ENCODE measurements at places on chromosomes 4 and X.

DNA sequence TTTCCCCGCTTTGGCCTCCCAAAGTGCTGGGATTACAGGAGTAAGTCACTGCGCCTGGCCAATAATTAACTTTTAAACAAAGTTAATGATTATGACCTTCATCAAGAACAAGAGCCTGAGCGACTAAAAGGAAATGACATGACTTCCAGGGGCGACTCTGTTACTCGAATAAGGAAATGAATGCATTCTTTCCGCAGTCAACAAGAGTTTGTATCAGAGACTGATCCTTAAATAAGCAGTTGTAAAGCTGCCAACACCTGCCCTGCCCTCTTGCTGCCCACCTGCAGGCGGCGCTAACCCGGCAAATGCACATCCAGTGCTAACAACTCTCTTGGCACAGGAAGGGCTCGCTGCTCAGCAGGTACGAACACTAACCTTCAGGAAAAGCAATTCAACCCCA lies 27.3 kb downstream of the WDR1 start:
- no peak for DNase-seq

GRCh38 chrX:13165266-13166189 lies 121.1 kb upstream of the FAM9C start:
- no peak for DNase-seq

DNA sequence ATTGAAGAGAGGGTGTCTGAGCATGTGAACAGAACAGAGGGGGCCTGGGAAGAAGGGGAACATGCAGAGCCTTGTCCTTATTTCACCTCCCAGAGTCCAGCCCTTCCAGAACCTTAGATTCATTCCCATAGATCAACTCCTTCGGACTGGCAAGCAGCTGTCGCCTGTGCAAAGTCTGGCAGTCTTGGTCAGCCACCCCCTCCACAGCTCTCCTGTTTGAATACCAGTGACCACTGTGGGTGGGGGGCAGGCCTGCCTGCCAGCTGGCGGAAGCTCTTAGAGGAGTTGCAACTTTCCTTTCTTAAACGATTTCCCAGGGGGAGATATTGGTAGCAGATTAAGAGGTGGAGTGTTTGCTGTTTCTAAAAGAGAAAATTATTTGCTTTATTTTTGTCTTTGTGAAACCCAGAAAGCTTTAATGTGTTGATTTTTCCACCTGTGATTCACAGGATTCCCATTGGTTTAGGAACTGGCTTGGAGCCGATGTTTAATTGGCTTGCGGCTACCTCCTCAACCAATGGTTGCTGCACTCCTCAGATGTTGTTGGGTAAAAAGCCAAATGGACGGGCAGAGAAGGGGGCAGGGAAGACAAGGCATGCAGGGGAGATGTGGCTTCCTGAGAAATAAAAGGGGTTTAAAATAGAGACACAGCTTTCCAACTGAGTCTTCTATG lies 62.2 kb upstream of the PRPS1 start:
- DNase-seq, result no peak

DNA sequence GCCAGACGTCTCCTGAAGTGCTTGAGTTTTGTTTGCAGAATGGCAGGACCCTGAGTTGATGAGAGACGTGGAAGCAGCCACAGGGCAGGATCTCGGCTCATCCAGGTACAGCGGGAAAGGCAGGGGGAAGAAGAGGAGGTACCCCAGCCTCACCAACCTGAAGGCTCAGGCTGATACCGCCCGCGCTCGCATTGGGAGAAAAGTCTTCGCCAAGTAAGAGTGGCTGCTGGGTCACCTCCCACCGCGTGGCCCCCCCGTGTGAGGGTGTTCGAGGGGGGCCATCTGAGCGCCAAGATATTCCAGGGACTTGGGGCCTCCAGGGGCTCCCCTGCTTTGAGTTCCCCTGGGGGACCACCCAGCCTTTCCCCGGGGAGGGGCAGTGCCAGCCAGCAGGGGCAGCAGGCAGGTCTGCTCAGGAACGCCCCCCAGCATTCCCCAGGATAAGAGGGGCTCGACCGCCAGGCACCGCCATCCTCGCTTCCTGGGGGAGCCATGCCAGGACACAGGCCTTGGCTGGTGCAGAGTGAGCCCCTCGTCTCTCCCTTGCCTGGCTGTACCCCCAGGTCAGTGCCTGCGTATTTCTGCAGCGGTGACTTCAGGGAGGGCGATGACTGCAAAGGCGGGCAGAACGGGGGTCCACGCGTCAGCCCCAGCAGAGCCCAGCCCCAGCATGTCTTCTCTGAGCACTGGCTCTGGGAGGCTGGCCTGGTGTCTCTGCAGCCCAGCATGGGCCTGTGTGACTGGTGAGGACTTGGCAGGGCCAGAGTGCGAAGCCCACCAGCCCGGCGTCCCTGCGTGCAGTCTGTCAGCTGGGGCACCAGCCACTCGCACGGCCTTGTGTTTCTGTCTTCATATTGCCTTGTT lies 22.3 kb downstream of the NKX1-1 start:
- no peak for DNase-seq

DNA sequence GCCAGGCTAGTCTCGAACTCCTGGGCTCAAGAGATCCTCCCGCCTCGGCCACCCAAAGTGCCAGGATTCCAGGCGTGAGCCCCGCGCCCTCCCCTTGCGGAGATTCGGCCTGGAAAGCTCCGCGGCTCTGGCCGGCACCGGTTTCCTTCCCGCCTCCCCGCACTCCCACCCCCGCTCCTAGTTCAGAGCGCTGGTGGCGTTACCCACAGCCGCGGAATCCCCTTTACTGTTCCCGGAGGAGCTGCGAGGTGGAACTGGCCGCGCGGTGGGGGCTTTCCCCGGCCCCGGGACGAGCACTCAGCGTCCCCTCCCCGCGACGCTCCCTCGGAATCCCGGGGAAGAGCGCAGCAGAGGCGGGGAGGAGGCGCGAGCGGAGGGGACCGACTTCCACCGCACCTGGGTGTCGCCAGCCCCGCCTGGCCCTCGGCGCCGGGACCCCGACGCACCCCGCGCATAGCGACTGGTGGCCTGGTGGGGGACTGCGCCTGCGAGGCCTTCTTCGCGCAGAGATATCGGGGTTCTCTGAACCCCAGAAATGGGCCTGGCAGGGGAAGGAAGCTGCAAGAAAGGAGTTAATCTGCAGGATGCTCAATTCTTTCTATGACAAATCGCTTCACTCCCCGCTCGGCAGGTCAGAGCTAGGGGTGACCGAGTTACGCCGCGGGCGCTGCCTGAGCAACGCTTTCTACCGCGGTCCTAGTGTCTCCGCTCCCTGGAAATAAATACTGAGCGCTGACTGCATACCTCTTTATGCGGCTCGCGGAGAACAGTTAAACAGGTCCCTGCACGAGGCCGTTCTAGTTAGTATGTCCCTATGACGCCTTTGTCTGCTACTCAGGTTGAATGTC lies 14.6 kb upstream of the SLC25A4 start:
- DNase-seq, result no peak

- no peak for DNase-seq
Measured at GRCh38 chr4:57499786-57500185, 389.6 kb upstream of the IGFBP7 start.

DNA sequence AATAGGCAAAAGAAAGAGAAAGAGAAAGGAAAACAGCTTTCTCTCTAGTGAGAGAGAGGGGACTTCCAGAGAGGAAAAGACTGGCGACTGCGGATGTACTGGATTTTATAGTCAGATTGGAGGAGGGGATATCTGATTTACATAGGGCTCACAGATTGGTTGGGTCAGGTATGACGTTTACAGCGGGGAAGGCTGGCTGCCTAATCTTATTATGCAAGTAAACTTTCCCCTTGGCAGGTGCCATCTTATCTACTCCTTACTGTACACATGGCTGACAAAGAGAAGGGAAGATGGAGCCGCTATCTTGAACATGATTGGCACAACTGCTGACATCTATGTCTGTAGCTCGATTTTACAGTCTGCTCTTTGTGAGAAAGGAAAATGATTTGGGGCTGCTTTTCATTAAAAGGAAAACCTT lies 25.4 kb downstream of the RBPJ start:
- no peak for DNase-seq

DNA sequence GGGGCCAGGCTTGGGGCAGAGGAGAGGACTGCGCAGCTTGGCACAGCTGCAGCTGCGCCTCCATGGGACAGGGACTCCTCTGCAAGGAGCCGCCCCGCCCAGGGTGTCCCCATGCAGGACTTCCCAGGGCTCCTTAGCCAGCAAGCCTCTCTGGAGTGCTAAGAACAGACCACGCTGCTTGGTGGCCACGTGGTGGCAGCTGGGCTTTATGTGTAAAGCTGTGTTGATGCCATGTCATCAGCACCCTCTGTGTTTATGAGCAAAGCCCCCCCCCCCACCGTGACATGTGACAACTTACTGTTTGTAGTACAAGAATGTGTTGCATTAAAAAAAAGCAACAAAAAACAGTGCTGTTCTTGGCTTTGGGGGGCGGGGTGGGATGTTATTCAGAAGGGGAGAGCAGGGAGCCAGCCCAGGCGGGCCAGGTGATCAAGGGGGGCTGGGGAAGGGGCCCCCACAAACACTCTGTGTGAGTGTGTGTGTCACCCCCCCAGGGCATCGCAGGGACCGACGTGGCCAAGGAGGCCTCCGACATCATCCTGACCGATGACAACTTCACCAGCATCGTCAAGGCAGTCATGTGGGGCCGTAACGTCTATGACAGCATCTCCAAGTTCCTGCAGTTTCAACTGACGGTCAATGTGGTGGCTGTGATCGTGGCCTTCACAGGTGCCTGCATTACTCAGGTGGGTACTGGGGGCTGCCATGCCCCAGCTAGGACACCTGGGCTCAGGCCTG lies 40.3 kb downstream of the ATP2B3 start:
- DNase-seq, result no peak

GRCh38 chrX:72062916-72063315 lies 68.8 kb downstream of the RTL5 start:
- no peak for DNase-seq

Data from GOT3 (cell line).